Activated CD4-positive, alpha-beta T cell treated with anti-CD3 and anti-CD28 coated beads for 1 hour (primary cell): ENCODE measurements at places on chromosomes 13 and 19.

GRCh38 chr13:30463787-30464495 is 1.8 kb downstream of the HMGB1 start:
- peak; percentile 54 for DNase-seq

GRCh38 chr13:95234242-95234641 is 67.0 kb downstream of the ABCC4 start:
- DNase-seq: no peak

DNA sequence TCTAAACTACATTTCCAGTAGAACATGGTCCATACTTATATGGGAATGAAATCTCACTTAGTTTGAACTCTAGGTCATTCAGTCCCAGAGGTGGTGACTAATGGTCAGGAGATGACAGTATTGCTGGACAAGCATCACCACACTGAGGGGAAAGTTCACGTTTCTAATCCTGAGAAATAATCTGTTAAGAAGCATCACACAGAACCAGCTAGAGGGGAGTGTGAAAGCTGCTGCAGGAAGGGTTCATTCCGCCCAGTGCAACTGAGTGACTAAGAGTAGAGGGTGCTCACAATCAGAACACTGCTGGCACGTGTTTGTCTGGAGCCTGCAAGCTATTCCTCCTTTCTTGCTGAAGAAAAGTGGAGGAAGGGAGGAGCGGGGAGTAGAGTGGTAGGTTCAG is 2.7 kb downstream of the COL4A1 start:
- DNase-seq: no peak

DNA sequence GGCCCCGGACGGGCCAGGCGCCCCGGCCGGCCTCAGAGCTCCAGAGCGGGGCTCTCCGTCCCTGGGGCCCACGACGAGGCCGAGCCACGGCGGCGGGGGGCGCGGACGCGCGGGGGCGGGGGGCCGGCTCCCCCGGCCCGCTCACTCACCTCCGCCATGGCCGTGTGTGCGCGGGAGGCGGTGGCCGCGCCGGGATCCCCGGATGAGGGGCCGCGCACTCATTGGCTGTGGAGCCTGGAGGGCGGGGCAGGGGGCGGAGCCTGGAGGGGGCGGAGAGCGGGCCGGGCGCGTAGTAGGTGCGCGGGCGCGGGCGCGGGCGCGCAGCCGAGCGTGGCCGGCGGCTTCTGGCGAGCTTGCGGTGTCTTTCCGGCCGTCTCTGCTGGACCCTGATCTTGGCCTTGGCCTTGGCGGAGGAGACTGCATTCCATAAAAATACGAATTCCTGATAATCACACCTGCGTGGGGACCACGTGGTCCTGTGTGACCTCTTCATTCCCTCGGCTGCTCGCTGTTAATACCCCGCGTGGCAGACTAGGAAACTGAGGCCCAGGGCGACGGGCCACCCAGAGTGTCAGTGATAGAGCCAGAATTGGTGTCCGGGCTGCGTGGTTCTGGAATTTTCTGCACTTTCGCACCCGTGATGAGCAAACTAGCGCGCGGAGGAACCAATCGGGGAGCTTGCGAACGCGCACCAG is at the start of gene MIER2:
TSS of gene MIER2 (minus strand) at position 172 of the 695 bp plus-strand sequence. CDS start at position 158, 14 bp downstream.
- DNase-seq: peak; percentile 91

DNA sequence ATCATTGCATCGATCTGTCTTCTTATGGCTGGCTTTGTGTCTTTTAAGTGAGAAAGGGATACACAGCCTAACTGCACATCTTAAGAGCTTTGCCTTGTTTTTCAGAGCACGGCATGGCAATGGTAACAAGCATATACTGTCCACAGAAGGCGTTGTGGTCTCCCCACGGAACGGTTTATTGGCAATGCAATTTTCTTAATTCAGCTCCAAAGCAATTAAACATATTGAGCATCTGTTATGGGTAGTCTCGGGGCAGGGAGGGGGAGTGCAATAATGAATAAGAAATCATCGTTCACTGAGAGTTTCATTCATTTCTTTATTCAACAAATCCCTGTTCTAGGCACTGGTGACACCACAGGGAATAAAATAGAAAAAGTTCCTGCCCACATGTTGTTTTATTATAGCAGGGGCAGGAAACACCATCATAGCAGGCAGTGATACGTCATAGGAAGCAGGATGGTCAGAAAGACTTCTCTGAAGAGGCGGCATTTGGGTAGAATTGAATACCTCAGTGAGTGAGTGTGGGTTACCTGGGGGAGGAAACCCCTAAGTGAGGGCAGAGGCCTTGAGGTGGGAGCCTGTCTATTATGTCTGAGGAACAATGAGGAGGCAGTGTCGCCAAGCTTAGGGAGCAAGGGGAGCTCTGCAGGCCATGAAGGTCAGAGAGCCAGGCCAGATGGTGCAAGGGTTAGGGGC is 185.7 kb upstream of the KL start:
- no peak for DNase-seq
